ENCODE measurements at places on chromosomes 11 and 22. TPM values are rescaled to one million over a fixed set of nuclear protein-coding genes. Genes with fewer than 3 reads are reported as not detected.

GRCh38 chr22:43642319-43643206 lies 169.5 kb downstream of the EFCAB6 start:
- DNase-seq = no peak

OR6T1 gene
- not detected for total RNA-seq

OR52I2 gene
- total RNA-seq = not detected

DNA sequence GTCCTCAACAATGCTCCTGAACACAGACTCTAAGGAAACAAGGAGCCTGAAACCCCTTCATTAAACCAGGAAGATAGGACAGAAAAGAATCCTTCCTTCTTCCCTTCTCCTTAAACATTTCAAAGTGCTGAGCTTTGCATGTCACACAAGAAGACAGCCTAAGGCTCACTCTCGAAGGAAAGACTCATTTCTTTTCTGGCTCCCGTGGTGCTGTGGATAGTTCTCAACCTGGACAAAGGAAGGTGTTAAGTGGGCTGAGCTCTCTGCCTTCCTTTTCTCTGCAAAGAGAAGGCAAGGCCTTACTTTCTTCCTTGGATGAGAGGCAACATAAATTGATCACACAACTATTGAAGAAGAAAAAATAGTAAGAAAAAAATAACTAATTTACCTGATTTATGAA lies 452.4 kb upstream of the DDI1 start:
- DNase-seq = no peak

PIM3 gene
- 108 TPM for total RNA-seq

SLCO2B1 gene
- 0.13 TPM for total RNA-seq
